GM03348 (cell line): ENCODE measurements at places on chromosomes 7 and 10.

DNA sequence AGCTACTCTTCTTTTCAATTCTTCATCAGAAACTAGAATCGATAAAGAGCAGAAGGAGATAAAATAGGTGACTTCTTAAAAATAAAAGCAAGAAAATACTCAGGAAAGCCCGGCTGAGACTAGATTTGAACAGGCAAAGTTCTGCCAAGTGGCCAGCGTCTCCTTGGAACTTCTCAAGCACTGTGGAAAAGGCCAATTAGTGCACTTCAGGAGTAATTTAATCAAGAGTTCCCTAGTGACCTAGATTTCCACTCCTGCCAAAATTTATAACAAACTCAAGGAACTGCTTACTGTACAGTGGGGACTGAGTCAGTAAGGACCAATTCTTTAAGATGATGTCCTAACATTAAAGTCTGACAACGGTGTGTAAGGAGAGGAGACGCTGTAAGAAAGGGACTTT, 57.3 kb downstream of the CHCHD3 start:
- no peak for DNase-seq

GRCh38 chr10:74988832-74989561, 122.5 kb upstream of the SAMD8 start:
- peak; percentile 35 for DNase-seq

DNA sequence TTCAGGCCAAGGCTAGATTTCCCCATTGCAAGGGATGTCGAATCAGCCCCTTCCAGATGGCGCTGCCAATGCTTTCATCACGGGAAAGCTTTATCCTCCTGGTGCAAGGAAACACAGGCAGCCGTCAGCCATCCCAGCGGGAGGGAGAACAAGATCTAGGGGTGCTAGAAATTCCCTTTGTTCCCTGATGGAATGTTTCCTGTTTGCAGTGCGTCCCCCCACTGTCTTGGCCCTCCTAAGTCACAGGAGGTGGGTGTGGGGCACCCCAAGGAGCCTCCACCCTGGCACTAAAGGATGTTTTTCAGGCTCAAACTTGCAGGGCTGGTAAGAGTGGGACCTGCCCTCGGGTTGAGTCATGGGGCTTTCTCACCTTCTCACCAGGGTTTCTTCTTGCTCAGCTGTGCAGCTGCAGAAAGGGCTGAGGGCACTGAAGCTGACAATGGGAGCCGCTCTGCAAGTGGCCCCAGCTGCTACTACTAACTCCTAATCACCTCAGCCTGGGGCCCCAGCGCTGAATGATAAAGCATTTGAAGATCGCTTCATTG, 103.6 kb downstream of the PRPF18 start:
- DNase-seq = no peak

GRCh38 chr7:148898845-148899484, 14.9 kb upstream of the EZH2 start:
- DNase-seq = peak; percentile 13

DNA sequence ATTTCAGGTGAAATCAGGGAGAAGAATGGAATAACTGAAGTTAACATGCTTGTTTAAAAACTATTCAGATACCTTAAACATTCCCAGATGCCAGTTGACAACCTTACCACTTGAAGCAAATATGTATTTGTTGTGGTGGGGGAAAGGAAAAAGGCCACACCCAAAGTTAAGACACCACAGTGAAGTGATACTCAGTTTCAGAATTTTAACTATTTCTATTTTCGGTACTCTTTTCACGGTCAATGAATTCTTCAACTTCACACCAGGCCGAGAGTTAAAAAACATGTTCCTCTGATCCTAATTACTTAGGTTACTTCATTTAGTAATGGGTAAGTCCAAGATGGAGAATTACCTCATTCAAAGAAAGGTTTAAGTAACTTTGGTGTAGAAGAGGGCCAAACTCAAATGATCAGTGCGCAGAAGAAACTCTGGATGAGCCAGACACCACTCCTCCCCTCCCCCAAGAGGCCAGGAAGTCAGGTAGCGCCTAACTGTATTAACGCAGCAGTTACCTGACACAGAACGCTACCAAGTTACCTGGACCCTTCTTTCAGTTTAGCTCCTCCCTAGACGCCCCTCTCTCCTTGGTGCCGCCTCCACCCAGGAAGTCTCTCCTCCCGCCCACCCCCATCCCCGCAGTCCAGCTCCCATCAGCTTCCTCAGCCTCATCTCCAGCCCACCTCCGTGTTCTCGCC, 700 bp downstream of the MTPN start:
- no peak for DNase-seq

DNA sequence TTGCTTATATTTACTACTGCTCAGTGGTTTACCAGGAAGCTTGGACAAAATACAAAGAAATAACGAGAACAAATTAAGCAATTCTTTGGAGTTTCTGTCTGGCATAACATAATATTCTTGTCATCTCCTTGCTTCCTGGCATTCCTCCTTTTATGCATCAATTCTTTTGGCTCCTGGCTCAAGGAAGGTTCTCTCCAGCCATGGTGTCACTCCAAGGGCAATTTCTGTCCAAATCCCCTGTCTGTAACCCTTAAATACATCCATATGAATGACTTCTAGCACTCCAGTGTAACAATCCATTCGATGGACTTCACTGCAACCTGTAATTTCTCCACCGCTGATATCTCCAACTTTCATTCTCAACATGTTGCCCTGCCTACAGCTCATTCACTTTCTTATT, 617.7 kb upstream of the ANKRD30A start:
- DNase-seq = no peak

- DNase-seq = no peak
Measured at GRCh38 chr10:72790216-72790990, 98.5 kb downstream of the MCU start.

GRCh38 chr7:1611708-1612241, 41.9 kb upstream of the PSMG3 start:
- peak; percentile 90 for DNase-seq

DNA sequence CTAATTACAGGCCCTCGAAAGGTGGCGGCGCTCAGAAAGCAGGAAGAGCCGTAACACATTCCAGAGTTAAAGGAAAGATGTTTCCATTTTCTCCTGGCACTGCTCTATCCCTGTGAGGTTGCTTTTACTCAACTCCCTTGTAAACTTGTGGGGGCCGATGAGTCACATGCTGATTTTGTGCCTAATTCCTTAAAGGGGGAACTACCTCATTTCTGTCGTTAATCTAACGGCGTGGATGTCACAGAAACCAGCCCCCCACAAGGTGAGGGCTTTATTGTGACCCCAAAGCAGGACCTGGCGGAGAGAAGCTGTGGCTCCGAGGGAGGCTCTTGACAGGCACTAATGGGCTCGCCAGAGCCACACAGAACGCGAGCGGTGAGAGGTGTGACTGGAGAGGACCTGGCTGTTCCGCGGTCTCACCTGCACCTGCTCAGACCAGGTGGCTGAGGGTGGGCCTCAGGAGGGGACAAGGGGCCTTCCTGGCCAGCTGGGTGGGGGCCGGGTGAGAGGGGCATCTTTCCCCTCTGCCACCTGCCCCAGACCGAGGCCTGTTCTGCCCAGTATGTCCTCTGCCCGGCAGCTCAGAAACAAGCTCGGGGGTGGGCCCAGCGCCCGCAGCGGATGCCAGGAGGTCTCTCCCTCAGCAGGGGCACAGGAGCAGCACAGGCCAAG, 50.9 kb downstream of the CALML3 start:
- peak; percentile 85 for DNase-seq

DNA sequence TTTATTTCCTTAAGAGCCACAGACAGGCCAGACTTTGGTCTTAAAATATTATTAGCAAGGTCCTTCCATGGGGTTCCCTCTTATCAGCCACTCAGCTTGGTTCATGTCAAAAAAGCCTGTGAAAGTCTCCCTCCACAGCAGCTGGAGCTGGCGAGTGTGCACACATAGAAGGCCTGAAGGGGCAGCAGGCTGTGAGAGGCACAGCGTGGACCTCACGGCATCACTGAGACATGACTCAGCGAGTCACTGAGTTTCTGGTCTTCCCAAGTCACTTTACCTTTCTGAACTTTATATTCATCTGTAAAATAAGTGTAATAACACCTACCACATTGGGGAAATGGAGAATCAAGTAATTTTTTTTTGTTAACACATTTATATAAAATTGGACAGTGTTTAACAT, 8.7 kb downstream of the TAF3 start:
- no peak for DNase-seq

DNA sequence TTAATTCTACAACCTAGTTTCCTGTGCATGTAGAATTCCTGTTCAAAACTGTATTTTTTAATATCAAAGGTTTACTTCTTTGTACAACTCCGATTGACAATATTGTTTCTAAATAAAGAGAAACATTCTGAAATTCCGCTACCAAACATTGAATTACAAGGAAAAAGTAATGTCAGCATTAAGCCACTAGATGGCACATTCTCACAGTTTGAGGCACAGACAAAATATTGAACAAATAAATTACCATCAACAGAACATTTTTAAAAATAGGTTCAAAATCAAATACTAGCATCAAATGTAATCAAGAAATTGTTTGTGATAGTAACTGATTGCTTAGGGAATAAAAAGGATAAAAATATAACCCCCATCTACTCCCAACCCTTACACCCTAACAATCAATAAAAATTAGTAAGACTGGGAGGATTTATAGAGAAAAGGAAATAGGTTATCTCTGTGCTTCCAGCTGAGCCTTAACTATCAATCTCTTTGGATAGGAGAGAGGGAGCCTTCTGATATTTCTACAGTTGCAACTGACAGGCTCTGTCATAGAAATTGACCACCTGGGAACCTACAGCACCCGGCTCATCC, 86.6 kb upstream of the C7orf33 start:
- peak; percentile 64 for DNase-seq

- no peak for DNase-seq
Measured at GRCh38 chr7:143399151-143399550, 9.5 kb downstream of the EPHA1 start.

GRCh38 chr10:35089611-35090161, 455 bp downstream of the CUL2 start:
- DNase-seq = peak; percentile 45

DNA sequence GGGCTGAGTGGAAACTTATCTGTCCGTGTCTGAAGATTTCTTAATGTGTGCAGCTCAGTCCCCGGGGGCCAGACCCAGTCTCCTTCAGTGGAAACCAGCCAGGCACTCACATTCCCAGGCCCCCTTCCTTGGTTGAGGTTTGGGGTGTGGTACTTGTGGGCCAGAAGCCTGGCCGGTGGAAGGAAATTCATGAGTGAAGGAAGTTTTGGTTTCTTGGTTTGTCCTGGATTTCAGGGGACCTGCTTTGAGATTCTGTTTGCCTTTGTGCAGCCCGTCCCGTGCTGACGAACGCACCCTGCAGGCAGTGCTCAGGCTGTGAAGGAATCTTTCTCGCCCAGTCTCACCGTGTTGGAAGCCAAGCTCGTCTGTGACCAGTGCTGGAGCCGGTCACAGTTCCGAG, 2.9 kb downstream of the INPP5A start:
- DNase-seq = peak; percentile 63

- no peak for DNase-seq
Measured at GRCh38 chr10:64173826-64174225, 652.6 kb downstream of the REEP3 start.
